Dermis microvascular lymphatic vessel endothelial cell (primary cell): ENCODE measurements at places on chromosomes 7 and 10.

DNA sequence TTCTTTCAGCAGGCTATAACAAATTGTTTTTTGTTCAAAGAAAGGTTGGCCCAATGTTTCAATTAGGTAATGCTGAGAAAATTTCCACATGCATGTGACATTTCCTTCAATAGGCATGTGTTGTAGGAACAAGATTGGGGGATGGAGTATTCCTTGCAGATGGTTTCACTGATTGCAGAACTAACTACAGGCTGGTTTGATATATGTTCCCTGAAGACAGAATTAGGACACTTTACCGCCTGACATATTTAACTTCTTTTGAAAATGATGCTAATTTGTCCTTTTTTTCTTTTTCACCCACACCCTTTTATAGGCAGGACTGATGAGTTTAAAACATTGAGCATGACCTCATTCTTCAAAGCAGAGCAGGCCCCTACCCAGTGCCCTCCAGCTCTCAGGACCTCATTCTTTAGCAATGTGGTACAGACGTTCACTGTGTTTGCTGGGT is 163.3 kb downstream of the CPED1 start:
- DNase-seq = no peak

- DNase-seq = no peak
Measured at GRCh38 chr7:27240015-27240731, 2.4 kb upstream of the EVX1 start.

GRCh38 chr7:27243340-27244163 is 950 bp downstream of the EVX1 start:
- DNase-seq = no peak

DNA sequence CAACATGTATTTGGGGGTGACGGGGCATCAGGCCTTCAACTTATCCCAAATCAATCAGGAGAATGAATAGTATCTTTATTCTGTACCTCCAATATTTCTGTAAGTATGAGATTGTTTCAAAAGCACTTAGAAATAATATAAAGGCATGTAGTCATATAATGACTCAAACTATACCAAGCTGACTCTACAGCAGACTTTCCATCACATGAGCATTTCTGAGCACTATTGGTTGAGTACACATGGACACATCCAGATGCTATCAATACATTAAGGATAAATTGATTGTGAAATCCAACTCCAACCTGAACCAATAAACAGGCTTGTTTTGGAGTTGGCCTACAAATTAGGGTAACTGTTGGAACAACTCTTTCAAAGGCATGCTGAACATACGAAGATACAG is 229.4 kb downstream of the SFMBT2 start:
- no peak for DNase-seq

DNA sequence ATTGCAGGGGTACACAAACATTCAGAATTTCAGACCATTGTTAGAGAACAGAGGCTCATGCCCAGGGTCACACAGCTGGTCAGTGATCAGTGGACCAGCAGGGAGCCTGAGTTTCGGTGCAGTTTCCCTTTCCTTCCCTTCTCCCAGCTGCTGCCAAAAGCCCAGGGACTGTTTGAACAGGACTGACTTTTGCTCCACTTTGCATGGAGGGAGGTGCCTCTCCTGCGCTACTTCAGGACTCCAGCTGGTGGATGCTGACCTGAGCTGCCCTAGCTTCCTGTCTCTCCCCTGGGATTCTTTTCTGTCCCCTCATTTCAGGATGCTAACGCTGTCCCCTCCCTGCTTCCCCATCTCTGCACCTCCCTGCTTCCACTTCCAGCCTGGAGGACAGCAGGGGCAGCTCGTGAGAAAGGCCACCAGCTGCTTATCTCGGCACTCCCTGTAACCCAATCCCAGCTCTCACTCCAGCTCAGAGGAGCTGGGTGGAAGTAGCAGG is 14.5 kb downstream of the SH2D4B start:
- DNase-seq = peak; percentile 33

GRCh38 chr7:69652947-69653701 is 54.8 kb downstream of the AUTS2 start:
- DNase-seq = no peak

- no peak for DNase-seq
Measured at GRCh38 chr10:29608062-29608461, 26.7 kb downstream of the SVIL start.

DNA sequence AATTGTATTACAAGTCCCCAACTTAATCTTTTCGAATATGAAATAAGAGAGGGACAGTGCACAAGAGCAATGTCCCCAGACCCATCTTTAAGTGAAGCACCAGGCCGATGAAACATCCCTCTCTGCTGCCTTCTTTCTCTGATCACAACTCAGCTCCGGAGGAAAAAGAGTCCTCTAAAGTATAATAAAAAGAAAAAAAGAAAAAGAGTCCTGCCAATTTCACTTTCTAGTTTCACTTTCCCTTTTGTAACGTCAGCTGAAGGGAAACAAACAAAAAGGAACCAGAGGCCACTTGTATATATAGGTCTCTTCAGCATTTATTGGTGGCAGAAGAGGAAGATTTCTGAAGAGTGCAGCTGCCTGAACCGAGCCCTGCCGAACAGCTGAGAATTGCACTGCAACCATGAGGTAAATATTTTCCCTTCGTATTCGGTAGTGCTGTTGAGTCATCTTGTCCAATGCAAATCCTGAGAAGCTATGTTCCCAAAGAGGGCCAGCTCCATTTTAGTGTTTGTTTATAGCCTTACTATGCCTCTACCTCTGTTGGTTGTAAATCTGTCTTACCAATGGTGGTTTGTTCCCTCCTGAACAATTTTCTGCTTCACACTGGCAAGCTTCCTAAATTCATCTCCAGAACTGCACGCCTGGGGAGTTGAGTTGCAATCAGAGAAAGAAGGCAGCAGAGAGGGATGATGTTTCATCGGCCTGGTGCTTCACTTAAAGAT is at the start of gene IFIT2:
Gene IFIT2, plus strand, starts transcription at position 326 of the 725 bp plus-strand sequence. Its CDS starts 78 bp downstream, at position 404.
- no peak for DNase-seq

- DNase-seq = no peak
Measured at GRCh38 chr10:78348411-78349164, 314.9 kb downstream of the RPS24 start.

GRCh38 chr7:117603627-117604026 is 123.8 kb downstream of the CFTR start:
- no peak for DNase-seq

DNA sequence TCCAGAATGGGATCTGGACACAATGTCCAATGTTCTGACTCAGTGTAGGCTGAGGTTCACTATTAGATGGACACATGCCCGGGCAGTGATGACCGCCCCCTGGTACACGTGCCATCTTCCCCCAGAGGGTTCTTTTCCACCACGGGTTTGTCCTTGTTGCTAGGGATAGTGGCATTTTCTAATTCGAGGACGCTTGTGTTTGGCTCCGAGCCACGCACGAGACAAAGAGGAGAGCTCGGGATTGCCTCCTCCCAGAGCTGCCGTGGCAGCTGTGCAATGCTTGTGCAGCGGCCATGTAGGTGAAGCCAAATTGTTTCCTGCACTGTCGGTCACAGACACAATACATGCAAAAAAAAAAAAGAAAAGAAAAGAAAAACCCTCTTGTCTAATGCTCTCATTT is 207.5 kb downstream of the PAXIP1 start:
- no peak for DNase-seq
